ENCODE measurements at places on chromosomes 12 and 14.

DNA sequence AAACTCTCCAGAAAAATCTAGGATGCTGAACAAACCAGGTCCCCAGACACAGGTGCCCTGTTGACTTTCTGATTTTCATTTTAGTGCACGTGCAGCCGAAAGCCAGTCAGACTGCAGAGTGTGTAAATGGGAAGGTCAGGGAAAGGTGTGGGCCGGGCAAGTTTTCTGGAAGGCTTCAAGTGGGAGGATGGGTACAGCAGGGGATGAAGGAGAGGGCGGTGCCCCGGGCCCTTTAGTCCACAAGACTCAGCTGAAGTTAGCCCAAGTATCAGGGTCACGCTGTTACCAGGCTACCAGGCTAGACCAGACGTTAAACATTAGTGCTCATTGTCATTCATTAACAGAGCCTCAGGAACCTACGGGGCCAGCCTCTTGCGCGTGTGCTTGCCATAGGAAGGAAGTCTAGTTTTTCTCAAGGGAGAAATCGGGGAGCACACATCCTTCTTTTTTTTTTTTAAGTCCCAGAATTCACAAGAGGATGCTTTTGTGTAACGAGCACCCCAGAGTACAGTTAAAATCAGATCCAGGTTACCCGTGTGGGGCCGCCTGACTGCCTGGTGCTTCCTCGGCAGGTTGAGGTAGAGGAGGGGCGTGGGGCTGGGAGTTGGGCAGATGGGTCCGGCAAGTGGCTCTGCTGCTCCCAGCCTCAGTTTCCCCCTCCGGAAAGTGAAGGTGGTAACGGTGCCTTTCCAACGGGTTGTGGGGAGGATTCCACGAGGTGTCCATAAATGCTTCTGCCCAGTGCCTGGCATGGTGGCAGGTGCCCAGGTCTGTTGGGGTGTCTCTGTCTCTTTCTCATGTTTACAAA is 19.1 kb downstream of the BCL7A start:
- DNase-seq = no peak

DNA sequence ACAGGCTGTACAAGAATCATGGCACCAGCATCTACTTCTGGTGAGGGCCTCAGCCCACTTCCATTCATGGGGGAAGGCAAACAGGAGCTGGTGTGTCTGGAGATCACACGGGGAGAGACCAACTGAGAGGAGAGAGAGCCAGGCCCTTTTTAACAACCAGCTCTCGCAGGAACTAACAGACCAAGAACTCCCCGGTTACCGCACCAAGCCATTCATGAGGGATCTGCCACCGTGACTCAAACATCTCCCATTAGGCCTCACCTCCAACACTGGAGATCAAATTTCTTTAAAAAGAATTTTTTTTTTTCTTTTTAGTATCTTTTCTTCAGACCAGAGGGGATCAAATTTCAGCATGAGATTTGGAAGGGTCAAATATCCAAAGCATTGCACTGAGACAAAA is 16.7 kb upstream of the AQP2 start:
- DNase-seq = no peak

DNA sequence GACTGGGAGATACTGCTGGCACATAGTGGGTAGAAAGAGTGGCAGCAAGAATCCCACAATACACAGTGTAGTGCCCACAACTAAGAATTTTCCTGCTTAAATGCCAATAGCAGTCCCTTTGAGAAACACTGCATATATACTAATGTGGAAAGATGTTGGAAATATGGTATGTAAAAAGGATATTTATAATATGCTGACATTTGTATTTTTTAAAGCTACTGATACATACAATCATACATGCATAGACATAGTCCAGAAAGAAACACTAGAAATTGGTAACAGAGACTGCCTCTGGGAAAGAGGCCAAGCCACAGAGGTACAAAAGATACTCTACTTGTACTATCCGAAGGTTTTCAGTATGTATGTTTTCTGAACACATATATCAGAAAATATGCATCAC is 30.3 kb downstream of the TRIP11 start:
- no peak for DNase-seq

DNA sequence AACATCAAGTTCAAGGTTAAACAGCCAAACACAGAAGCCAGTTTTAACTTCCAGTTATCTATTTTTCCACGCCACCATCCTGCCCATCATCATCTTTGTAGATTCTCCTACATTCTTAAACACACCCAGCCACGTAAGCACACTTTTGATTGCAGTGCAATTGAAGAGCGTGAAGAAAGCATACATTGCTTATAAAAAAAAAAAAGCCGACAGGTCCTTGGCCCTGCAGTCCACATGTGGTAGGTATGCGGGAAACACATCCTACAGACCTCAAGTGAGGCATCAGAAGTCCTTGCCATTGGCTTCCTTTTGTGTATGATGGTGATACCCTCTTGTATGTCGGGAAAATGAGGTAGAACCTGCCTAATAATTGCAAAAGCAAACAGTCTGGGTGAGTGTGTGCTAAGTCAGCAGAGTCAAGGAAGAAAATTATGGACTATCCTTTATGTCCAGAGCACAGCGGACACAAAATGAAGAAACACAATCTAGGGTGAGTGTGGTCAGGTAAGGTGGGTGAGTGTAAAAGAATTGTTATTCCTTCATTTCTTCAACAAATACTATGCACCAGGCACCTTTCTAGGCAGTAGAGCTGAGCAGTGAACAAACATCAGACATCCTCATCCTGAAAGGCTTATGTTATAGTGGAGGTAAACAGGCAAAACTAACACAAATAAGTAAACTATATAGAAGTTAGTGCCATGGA is 51.5 kb downstream of the EID3 start:
- DNase-seq = no peak

DNA sequence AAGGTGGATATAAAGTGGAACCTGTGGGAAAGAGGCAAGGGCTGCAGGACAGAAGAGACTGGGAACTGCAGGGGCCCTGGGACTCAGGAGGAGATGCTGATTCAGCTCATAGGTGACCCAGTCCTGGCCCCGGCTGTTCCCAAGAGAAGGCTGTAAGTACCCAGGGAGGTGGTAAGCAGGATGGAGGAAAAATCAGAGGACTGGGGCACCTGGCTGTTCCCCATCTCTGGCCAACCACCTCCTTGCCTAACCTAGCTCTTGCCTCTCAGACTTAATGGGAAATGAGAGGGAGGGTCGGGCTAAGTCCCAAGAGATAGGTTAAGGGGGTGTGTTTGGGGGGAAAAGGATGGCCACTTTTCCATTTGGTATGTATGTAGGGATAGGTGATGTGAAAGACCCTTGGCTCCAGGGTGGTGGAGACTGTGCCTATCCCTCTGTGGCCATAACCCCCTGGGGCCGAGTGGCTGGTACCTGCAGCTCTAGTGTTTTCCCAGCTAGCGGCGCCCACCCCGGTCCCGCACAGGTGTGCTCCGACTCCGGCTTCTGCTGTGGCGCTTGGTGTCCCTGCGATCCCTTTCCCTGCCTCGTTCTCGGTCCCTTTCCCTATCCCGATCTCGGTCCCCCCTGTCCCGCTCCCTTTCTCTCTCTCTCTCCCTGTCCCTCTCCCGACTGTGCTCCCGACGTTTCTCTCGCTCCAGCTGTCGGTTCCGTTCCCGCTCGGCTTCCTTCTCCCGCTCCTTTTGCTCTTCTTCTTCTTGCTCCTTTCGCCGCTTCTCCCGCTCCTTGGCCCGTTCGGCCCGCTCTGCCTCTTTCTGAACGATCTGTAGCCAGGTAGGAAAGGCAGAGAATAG is 1.6 kb upstream of the CDH24 start:
- no peak for DNase-seq

- DNase-seq = peak; percentile 50
Measured at GRCh38 chr14:50559990-50560930, at the start of gene ATL1. Gene ATL1, plus strand, starts transcription at chr14:50560145. Its CDS starts 121 bp downstream, at chr14:50560266.

GRCh38 chr12:95623554-95624170 is 72.4 kb upstream of the USP44 start:
- peak; percentile 87 for DNase-seq

GRCh38 chr12:132736913-132737312 is 24.7 kb downstream of the ANKLE2 start:
- DNase-seq = no peak

GRCh38 chr14:32593290-32593942 is 264.3 kb downstream of the AKAP6 start:
- peak; percentile 8 for DNase-seq

DNA sequence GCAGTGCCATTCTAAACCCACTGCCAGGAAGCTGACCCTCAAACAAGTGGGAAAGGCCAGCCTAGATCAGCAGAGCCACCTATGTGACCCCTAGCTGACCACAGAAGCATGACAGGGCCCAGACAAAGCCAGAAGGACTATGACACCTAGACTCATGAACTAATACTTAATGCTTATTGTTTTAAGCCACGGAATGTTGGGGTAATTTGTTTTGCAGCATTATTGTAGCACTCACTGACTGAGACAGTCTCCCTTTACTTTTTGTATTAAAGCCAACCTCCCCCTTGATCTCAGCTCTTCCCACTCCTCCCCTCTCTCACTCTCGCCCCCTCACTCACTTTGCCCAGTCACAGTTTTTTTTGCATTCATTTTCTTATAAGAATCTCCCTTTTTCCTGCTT is 186.4 kb downstream of the RBM19 start:
- no peak for DNase-seq

GRCh38 chr14:56657604-56658003 is 78.0 kb downstream of the TMEM260 start:
- no peak for DNase-seq

DNA sequence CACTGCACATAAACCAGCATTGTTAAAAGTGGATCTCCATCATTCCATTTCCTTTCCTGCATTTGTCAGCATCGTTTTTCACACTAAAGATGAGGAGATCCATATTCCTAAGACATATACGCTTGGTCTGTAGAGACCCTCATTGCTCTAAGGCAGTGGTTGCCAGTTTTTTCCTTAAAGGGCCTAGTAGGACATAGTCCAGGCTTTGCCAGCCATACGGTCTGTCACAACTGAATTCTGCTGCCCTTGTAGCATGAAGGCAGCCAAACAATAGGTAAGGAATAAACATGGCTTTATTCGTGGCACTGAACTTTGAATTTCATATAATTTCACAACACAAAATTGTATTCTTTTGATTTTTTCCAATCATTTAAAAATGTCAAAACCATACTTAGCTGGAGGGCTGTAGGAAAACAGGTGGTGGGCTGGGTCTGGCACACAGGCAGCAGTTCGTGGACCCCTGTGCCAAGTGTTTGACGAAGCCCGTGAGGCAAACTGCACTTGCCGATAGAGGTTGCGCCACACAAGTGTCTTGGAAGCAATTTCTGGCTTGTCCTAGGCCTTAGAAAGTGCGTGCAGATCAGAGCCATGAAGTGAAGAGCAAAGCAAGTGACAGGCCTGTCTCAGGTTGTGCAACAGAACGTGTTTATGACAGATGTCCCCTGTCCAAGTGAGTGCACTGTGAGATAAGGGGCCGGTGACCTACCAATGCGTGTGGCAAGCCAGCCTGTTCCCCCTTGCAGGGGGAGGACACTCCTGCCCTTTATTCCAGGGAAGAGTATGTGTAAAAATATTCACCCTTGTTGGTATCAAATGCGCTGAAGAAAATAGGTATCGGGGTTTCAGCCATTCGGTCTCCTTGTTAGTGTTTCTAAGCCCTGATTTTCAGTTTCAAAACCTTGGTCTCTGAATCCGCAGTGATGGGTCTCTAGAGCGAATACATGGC is 916 bp upstream of the CHPT1 start:
- no peak for DNase-seq

DNA sequence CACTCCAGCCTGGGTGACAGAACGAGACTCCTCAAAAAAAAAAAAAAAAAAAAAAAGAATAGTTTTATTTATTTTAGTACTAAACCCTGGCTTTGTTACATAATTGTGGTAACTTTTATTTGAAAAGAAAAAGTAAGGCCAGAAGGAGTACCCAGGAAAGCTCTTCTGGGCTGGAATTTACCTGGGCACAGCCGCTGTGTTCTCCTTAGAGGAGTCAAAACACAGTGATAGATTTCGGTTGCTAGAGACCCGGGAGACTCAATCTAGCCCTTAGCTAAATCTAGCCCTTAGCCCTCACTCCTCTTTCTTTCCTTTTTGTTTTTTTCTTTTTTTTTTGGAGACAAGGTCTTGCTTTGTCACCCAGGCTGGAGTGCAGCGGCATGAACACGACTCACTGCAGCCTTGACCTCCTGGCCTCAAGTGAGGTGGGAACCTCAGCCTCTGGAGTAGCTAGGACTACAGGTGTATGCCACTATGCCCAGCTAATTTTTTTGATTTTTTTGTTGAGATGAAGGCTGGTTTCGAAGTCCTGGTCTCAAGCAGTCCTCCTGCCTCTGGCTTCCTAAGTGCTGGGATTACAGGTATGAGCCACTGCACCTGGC is 49.7 kb downstream of the SYNE2 start:
- DNase-seq = no peak

- DNase-seq = peak; percentile 95
Measured at GRCh38 chr12:109097435-109098182, at the start of gene UNG. Gene UNG, plus strand, starts transcription at chr12:109097597. Its CDS starts 83 bp downstream, at chr12:109097680.

GRCh38 chr12:1380171-1380851 is 214.1 kb downstream of the FBXL14 start:
- DNase-seq = no peak

DNA sequence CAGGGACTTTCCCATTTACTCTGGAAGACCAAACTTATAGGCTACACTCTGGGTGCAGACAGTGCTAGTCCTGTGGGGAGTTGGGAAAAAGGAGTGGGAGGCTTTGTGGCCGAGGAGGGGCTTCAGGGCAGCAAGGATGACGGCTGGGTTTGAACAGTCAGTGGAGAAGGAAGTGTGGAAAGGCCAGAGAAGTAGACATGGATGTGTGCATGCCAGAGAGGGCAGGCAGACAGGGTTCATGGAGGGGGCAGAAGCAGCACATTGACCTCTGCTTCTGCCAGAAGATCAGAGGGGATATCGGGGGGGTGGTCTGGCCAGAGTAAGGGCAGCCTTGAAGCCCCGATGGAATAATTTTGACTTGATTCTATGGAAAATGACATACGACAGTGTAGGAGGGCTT is 27.2 kb upstream of the KCNA5 start:
- DNase-seq = no peak

DNA sequence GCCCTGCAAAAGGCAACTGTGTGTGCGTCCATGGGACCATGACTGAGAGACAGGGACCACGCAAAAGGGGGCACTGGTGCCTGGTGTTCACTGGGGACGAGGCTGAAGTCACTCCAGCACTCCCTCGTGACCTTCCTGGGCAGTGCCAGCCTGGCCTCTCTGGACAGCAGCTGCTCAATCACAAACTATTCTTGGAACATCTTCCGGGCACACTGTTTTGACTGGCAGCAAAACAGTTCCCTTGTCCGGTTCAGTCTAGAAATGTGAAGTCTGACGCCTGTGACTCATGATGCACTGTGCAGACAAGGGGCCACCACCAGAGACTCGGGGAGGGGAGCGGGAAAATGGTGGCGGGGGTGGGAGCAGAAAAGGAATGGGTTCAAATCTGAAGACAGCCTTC is 20.8 kb downstream of the SNRNP35 start:
- peak; percentile 47 for DNase-seq

DNA sequence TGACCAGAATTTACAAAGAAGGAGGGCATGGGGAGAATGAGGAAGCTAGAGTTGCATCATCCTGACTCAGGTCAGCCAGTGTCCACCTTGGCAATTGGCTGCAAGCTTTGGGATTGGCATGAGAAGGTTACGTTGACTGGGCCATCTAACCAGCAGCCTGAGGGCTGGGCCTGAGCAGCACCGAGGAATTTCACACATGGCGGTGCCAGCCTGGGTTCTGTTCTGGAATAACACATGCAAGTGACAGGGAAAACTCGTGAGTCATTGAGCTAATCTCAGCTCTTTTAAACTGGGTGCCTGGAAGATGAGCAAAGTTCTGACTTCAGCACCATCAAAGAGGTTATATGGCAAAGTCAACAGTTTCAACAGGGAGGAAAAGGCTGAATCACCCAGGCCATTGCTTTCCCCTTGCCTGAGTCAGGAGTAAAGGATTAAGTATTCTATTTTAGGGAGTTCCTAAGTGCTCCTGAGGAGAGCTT is 543.2 kb upstream of the TBX3 start:
- DNase-seq = peak; percentile 94

- DNase-seq = no peak
Measured at GRCh38 chr12:29676676-29677075, 107.1 kb downstream of the TMTC1 start.
